ENCODE measurements at places on chromosomes 11 and 22. TPM values are rescaled to one million over a fixed set of nuclear protein-coding genes. Genes with fewer than 3 reads are reported as not detected.
A peak's percentile ranks its signal among the peaks of the same experiment; 100 is the strongest.

- peaks cover 35% of the 10 kb centered on the region for H3K4me1 ChIP-seq
- H3K4me3 ChIP-seq = no peak overlapping the region
- H3K27ac ChIP-seq = no peak overlapping the region
- no peaks in the 10 kb centered on the region for H3K36me3 ChIP-seq
Observed at GRCh38 chr11:74751303-74751702, 2.7 kb downstream of the RNF169 start.

GRCh38 chr11:75454987-75455386 lies 22.0 kb upstream of the KLHL35 start:
- peaks cover 3% of the 10 kb centered on the region for H3K4me1 ChIP-seq
- DNase-seq = no peak
- H3K4me3 ChIP-seq = no peak overlapping the region

FAM111B gene
- total RNA-seq = 1.8 TPM

- H3K27me3 ChIP-seq = no peaks in the 10 kb centered on the region
- DNase-seq = peak; percentile 68
- no peak overlapping the region for H3K27ac ChIP-seq
- H3K4me1 ChIP-seq = peaks cover 13% of the 10 kb centered on the region
- H3K4me3 ChIP-seq = no peak overlapping the region
Observed at GRCh38 chr22:43789452-43789851, 22.7 kb downstream of the EFCAB6 start.

DNA sequence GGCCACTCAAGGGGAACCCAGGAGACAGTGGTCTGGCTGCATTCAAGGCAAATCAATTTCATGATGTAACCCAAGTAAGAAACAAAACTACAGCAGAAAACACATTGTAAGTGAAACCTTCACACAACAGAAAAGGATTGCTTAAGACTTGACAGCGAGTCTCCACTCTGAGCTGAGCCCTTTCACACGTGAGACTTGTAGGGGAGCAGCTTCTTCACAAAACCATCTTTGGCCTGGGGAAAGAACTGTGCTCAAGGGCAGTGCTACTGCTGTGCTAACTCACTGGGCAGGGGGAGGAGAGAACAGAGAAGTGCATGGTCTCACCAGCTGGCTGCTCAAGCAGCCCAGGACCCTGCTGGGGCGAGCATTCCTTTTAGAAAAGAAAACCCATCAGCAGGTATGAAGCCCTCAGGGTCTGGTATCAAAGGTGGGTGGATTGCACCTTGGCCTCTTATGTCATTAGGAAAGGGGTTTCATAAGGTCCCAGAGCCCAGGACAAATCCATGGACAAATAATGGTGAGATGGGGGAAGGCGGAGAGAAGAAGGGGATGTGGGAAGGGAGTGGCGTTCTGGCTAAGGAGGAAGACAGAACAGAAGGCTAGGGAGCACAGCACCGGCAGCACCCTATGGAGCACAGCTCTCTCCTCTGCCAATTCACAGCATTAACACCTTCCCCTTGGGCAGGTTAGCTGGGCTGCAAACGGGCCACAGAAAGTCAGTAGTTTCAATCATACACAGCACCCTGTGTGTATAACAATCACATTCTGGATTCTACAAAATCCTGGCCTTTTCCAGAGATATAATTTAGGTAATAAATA lies 20.6 kb upstream of the RAPSN start:
- no peak overlapping the region for H3K4me3 ChIP-seq
- peaks cover 63% of the 10 kb centered on the region for H3K36me3 ChIP-seq
- H3K27me3 ChIP-seq = no peaks in the 10 kb centered on the region
- no peak for DNase-seq
- peaks cover 31% of the 10 kb centered on the region for H3K4me1 ChIP-seq

DNA sequence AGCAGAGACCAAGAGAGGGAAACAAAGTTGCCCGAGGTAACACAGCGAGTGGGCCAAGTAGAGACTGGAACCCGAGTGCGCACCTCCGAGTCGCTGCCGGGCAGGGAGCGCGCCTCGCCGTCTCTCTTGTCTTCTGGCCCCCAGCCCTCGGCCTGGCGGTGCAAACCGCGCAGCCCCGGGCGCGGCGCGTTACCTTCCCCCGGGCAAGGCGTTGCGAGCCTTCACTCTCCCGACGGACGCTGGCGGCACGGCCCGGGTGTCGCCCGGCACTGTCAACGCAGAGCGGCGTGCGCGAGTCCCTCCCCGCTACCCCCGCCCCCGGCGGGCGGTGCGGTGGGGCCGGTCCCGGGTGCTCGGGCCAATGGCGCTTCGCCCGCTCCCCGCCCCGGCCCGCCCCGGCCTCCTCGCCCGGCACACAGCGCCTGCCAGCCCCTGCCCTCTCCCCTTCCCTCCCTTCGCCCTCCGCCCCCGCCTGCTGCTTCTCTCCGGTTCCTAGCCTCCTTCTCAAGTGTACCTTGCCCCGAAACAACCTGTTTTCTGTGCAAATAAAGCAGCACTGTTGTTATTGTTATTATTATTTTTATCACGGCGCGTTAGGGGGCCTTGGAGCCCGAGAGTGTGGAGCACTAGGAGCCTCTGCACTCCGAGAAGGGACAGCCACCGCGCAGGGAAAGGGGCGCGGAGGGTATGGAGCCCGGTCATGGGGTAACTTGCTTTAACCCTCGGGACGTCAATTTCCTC lies at the start of gene SYTL2:
Gene SYTL2 (minus strand): TSS at position 271 of the 741 bp plus-strand sequence. CDS start 53,416 bp downstream, outside the sequence.
- DNase-seq = peak; percentile 73
- H3K27me3 ChIP-seq = no peaks in the 10 kb centered on the region
- H3K4me1 ChIP-seq = peaks cover 27% of the 10 kb centered on the region
- H3K27ac ChIP-seq = no peak within 1 kb of the TSS

ZBTB16 gene
- total RNA-seq = 238 TPM

- peaks cover 6% of the 10 kb centered on the region for H3K36me3 ChIP-seq
- H3K4me1 ChIP-seq = peaks cover 30% of the 10 kb centered on the region
- H3K27ac ChIP-seq = no peak overlapping the region
Observed at GRCh38 chr22:25027043-25027906, 74.8 kb downstream of the KIAA1671 start.

- H3K4me1 ChIP-seq = peaks cover 12% of the 10 kb centered on the region
- H3K36me3 ChIP-seq = no peaks in the 10 kb centered on the region
- H3K27me3 ChIP-seq = no peaks in the 10 kb centered on the region
- no peak overlapping the region for H3K27ac ChIP-seq
Observed at GRCh38 chr11:128624269-128625175, 37.2 kb upstream of the ETS1 start.

Data from suprapubic skin (tissue), 4 donors.